ENCODE measurements at places on chromosomes 5 and 9. TPM values are rescaled to one million over a fixed set of nuclear protein-coding genes. Genes with fewer than 3 reads are reported as not detected.

- H3K4me1 ChIP-seq = no peaks in the 10 kb centered on the region
- no peak overlapping the region for H3K27ac ChIP-seq
- H3K4me3 ChIP-seq = no peak overlapping the region
- no peaks in the 10 kb centered on the region for H3K36me3 ChIP-seq
- DNase-seq = no peak
Observed at GRCh38 chr9:21081999-21082398, 4.3 kb upstream of the IFNB1 start.

Gene RASEF
- total RNA-seq = 0.11 TPM

Gene GDA
- not detected for total RNA-seq

Gene PDGFRB
- 205 TPM for total RNA-seq

GRCh38 chr5:96350678-96351077 is 82.4 kb downstream of the PCSK1 start:
- DNase-seq = peak; percentile 11
- no peaks in the 10 kb centered on the region for H3K27me3 ChIP-seq
- H3K4me3 ChIP-seq = no peak overlapping the region
- no peak overlapping the region for H3K27ac ChIP-seq
- peaks cover 11% of the 10 kb centered on the region for H3K4me1 ChIP-seq

Gene NCS1
- total RNA-seq = 33.0 TPM

All from GM23248 (cell line).